ENCODE measurements at places on chromosomes 7 and 10.

DNA sequence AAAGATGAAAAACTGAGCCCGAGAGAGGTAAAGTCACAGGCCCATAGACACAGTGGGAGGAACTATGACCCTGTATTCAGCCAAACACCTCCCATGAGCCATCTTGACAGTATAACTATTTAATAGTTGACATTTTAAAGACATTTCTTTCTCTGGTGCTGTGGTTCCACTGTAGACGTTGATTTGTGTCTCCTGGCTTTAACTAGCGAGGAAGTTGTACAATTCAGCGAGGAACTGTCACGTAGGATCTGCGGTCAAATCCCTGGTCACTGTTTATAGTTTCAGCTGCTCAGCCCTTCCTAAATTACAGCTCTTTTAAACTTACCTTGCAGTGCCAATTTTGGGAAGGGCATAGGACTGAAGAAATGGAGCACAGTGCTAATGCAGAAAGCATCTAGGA, 7.1 kb upstream of the CELF2 start:
- DNase-seq, result no peak

- DNase-seq, result no peak
These were observed 77.8 kb downstream of the TEX36 start for GRCh38 chr10:125605167-125605566.

DNA sequence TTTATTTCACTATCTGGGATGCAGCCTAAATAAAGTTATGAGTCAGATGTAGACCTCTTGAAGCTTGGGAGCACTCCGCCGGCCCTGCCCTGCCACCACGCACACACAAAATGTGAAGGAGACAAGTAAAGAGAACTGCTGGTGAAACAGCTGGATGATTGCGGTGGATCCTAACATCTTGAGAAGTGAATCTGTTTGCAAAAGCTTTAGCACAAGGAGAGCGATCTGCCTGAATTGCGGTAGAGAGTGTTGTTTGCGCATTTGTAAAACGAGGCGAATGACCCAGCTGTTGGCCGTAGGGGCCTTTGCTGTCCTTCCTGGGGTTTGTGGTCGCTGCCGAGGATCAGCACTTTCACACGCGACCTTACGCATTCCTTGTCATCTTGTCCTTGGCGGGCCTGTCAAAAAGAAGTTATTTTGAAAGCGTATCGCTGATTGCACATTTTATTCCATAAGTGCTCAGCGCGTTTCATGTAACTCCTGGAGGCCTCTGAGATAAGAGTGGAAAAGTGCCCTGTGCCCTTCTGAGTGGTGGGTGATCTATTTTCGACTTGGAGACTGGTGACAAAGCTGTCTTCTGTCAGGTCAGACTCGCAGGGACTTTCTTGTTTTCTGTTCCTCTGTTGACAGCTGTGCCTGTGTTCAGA, 40.8 kb downstream of the RBM20 start:
- DNase-seq, result no peak

DNA sequence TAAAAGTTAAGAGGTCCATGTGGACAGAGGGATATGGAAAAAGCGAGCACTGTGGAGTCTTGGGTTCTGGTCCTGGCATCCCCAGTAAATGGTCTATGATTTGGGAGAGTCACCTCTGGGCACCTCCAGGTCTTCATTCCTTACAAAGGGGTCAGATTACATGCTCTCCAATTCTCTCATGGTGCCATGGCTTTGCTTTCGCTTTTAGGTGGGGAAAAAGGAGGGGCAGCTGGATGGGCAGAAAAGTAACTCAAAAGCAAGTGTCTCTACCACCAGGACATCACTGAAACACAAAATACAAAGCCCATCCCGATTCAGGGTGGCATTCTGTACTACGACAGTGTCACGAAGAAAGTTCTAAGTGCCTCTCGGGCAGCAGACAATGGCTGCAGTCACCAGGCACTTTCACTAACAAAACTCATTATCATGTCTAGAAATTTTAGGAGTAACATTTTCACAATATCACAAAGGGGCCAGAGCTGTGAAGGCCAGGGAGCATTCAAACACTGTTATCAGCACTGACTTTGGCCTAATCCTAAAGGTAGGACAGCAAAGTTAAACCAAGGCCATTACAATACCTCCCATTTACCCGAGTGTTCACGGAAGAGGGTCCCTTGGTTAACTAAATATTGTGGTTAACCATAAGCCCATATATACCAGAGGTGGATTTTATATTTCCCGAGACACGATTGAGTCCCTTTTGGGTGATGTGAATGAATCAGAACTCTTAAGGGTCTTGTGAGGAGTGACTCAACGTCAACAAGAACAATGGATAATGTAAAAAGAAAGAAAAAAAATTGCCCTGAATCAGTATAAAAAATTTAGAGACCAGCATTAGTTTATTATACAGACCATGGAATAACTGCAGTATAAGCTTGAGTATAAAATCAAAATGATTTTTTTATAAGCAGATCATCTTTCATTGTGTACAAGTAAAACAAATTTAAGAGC, 2.5 kb downstream of the PSAP start:
- no peak for DNase-seq

DNA sequence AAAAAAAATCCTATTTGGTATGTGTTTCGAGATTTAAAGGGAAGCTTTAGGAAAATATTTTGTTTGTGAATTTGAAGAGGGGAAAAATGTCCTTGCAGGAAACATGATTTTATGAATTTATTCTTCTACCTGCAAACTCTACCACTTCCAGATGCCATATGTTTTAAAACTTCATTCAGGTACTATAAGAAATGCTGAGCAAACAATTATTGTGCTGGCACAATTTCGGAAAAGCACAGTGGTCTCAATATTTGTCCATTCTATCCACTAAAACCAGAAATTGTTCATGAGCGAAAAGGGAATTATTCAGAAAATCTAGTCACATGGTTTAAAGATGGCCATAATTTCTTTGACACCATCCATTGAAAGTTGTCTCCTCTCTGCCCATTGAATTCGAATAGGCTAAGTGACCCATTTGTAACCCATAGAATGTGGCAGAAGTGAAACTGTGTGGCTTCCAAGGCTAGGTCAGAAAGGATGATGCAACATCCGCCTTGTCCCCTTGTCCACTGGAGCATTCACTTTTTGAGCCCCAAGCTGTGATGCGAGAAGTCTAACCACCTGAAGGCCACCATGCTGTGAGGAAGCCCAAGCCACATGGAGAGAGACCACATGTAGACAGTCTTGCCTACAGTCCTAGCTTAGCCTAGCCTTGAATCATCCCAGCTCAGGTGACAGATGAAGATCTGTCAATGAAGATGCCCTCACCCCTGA, 189.8 kb upstream of the PRKCQ start:
- DNase-seq, result no peak

- no peak for DNase-seq
These were observed 22.5 kb downstream of the PRTFDC1 start for GRCh38 chr10:24929904-24930303.

DNA sequence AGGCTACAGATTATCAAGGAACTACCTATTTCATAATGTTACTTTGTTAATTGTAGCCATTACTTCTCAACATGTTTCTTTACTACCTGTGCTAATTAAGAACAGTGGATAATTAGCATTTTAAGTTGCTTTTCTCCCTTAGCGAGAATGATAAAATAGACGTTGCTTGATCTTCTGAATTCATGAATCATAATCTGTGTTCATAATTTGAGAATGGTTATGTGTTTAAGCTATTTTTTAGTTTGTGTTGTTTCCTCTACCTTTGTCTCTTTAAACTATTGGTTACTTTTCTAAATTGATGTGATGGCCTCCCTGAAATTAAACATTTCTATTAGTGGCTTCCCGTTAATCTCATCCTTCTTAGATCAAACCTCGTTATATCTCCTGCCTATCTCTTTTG, at the start of gene ZRANB1:
TSS of gene ZRANB1 (plus strand) at position 301 of the 400 bp plus-strand sequence. CDS start 371 bp downstream, outside the sequence.
- DNase-seq, result no peak

DNA sequence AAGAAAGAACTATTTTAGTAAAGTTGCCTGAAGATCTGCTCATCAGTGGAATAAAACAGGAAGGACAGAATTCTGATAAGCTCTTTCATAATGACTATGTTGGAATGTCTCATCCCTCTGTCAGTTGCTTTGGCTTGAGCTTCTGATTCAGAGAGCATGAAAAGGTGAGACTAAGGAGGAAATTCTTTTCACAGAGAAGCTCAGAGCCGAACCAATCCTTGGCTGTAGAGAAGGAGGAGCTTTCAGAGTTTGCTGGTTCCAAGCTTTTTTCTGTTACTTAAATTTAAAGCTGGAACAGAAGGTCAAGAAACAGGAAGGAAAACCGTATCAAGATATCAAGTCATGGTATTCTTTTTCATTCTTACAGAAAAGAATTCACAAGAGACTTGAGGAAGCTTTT, 24.0 kb downstream of the GSTO2 start:
- peak; percentile 29 for DNase-seq

- no peak for DNase-seq
These were observed 79.7 kb upstream of the LYZL2 start for GRCh38 chr10:30709229-30709628.

GRCh38 chr10:42640610-42641229, 2.4 kb upstream of the ZNF33B start:
- DNase-seq, result no peak

- DNase-seq, result no peak
These were observed 44.2 kb upstream of the PPP2R2D start for GRCh38 chr10:131856441-131857094.

- no peak for DNase-seq
These were observed 186.7 kb downstream of the PCLO start for GRCh38 chr7:82975811-82976468.

- DNase-seq, result no peak
These were observed 64.3 kb downstream of the PLXNA4 start for GRCh38 chr7:132511921-132512320.

DNA sequence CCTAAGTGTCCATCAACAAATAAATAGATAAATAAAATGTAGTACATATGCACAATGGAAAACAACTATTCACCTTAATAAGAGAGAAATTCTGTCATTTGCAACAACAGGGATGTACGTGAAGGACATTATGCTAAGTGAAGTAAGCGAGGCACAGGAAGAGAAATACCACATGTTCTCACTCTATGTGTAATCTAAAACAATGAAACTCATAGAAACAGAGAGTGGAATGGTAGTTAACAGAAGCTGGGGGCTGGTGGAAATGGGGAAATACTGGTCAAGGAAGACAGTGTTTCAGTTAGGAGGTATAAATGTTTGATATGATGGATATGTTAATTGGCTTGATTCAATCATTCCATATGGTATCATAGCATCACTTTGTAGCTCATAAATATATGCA, 43.1 kb downstream of the ARL4A start:
- DNase-seq, result no peak

DNA sequence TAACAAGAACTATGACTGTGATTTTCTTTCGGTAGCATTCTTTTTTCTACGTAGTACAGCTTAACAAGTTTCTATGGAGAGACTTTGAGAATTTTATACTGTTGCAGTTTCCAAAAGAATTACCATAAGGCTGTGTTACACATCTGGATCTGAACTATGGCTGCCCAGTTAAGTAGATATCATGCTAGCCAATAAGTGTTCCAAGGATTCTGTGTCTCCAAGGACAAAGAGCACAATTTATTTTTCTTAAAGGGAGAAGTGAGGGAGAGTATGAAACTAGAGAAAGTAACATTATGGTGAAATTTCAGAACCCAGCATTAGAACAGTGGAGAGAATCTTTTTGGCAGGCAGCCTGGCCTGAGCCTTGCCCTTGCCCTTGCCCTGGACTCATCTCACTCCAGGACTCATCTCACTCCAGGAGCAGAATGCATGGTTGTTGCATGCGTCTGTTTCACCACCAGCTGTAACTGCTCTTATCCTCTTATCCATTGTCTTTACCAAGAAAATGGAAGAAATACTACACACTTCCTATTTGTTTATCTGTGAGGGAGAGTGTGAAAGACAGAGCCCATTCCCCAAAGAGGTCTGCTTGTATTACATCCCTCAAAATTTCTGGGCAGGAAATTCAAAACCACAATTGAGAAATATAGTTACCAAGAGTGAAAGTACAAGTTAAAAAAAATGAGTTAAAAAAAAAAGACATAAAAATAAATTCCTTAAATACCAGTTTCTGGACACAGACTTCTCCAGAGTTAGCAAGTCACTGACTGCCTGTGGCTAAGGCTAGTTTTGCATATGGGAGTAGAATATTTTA, 1067.5 kb downstream of the NRG3 start:
- DNase-seq, result peak; percentile 70

DNA sequence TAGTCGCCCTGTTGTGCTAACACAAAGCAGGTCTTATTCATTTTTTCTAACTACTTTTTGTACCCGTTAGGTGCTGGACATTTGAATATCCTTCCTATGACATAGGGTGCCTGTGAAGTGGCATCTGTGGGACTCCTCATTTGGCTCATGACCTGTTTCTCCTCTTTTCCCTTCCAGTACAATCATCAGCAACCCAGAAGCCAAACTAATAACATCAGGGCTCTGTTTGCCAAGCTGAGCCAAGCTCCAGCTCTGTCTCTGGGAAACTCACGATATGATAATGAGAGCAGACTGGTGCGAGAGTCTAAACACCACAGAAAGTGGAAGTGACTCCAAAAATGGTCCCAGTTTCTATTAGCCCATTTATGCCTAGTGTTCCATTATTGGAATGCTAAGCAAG, 92.0 kb downstream of the SVIL start:
- no peak for DNase-seq

GRCh38 chr10:28429045-28429444, 103.9 kb upstream of the WAC start:
- DNase-seq, result no peak

GRCh38 chr7:77442636-77443035, 26.5 kb upstream of the GSAP start:
- peak; percentile 74 for DNase-seq

GRCh38 chr10:9301148-9301547, 1246.7 kb downstream of the GATA3 start:
- peak; percentile 10 for DNase-seq

All from RPMI7951 (cell line).